ENCODE measurements at places on chromosomes 4 and X.

DNA sequence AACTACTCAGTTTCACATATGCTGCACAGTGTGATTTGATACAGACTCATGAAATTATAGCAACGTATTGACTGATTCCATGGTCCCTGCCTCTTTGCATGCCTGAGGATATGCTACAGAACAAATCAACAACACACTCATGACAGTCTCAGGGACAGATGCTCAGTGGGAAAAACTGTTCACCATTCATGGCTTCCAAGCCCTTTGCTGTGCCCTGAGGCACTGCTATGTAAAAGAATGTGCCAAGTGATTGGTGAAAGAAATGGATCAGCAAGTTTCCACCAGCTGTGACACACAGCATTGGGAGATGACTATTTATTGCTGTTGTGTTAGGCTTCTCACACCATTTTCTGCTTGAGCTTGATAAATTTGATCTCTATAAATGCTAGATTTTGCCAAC, 825.6 kb upstream of the INTU start:
- DNase-seq, result no peak

DNA sequence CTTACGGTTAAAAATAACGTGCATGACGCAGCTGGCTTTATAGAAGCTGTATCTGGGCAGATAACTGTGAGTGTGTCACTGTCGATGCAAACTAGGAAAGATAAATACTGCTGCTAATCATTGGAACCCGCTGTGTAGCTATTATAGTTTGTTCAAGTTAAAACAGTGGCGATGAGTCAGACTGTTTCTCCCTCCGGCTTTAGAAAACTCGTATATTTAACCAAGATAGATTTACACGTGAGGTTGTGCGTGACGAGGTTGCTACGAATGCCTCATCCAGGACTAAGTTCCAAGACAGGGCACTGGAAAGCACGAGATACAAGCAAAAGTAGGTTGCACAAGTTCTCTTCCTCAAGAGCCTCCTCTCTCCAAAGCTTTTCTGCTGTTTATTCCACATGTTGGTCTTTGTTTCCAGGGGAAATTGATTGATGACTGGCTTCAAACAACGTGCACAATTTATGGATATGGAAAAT, 270.7 kb downstream of the FBXW7 start:
- DNase-seq, result no peak

DNA sequence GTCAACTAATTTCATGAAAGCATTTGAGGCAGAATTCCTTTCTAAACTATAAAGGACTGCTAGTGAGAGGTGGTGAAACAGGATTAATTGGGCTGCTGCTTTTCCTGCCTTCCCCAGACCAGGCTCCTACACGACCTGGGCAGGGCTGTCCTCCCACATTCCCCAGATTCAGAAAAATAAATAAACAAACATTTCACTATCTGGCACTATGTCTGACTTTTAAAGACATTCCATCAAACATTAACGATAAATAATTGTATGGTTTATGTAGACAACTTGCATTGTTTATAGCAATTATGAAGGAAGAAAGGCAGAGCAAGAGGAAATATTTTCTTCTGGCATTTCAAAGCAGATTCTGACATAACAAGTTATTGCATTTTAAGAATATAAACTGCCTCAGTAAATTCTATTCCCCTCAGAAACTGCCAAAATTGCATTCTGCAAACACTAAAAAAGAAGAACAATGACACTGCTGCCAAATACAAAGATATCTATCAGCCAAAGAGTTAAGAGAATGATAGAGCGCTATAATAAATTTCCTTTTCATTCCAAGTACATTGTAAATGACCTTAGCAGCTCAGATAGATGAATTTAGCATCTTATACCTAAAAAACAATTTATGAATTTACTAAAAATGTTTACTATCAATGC, 214.7 kb upstream of the INTU start:
- DNase-seq, result no peak

GRCh38 chr4:78747475-78747922, 28.7 kb upstream of the BMP2K start:
- no peak for DNase-seq

GRCh38 chr4:100493756-100494155, 24.1 kb downstream of the EMCN start:
- DNase-seq, result no peak

- DNase-seq, result no peak
Measured at GRCh38 chr4:5206016-5206790, 154.9 kb downstream of the STK32B start.

DNA sequence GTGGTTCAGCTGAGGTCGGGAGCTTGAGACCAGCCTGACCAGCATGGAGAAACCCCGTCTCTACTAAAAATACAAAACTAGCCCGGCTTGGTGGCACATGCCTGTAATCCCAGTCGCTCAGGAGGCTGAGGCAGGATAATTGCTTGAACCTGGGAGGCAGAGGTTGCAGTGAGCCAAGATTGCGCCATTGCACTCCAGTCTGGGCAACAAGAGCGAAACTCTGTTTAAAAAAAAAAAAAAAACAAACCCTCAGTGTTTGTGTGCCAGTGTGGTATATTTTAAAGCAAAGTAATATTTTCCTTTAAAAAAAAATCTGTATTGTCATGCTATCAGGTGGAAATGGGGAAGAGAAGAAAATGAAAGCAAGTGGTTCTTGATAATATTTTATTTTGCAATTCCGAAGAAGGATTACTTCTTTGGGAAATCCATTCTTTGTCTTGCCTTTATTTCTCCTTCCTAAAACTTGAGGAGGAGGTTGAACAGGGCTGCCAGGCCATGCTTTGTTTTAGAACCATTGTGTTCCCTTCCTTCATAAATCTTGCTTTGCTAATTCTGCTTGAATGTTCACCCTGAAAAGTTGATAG, 14.4 kb downstream of the ALG13 start:
- DNase-seq, result no peak
